ENCODE measurements at places on chromosomes 4 and X.

DNA sequence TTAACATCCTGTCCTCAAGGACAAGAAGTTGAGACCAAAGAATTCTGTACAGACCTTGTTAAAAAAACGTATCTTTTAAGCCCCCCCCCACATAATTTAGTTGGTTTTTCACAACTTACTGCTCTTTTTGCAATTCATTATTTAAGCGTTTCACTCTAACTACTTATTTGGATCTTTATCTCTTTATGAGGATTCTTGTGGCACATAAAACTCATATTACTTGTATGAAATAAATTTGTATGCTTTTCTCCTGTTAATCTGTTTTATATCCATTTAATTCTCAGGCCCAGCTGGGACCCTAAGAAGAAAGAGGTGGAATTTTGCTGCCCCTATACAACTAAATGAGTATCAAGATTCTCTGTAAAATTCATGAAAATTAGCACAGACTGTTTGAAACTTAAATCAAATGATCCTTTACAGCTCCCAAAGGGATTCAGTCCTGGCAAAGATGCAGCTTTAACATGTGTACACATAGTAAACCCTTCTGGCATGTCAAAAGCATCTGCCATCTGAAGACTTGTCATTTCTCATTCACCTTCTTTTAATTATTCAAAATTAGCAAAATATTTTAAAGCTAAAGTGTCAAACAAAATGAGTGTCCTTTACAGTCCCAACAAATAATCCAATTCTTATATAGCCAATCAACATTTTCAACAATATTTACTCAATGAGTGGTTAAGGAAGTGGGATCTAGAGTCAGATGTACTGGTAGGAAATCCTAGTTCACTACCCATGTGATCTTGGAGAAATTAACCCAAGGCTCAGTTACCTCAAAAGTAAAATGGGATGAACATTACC is 17.7 kb downstream of the ARAP2 start:
- no peak for DNase-seq

- peak; percentile 3 for DNase-seq
Observed at GRCh38 chr4:119939071-119939995, 127.3 kb downstream of the MAD2L1 start.

DNA sequence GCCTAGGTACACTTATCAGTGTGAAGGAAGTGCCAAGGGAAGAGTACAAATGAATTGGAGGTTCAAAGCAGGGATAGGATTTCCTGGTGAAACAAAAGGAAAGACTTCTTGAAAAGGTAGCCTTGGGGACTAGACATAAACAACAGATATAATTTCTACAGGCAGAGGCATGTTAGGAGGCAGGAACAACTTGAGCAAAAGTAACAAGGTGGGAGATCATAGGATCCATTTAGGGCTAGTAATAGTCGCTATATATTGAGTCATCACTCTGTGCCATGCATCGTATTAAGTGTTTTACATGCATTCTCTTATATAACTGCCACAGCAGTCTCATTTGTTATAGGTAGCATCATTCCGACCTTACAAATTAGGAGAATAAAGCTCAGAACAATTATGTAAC is 98.3 kb upstream of the EOLA2 start:
- no peak for DNase-seq

DNA sequence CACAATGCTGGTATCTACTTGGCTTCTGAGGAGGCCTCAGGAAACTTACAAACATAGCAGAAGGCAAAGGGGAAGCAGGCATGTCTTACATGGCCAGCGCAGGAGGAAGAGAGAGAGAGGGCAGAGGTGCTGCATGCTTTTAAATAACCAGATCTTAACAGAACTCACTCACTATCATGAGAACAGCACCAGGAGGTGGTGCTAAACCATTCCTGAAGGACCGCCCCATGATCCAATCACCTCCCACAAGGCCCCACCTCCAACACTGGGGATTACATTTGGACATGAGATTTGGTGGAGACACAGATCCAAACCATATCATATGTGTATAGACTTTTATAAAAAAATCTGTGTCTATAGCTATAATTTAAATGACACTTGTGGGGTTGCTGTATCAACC is 48.6 kb upstream of the ERVMER34-1 start:
- DNase-seq: no peak

DNA sequence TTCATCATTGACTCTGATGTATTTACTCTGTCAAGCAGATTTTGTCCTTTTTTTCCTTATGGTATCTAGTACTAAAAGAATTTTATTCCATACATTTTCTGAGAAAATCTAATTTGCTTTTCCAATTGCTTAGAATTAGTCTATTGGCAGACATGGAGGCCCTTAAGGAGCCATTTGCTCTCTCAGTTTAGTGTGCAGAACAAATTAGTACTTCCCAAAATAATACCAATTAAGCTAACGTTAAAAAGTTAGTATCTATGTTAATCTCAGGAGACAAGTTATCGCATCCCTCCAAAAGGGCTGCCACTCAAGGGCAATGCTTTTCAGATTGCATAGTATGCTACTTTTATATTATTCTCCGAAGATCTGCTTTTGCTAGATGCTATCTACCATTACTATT is 47.7 kb downstream of the PDHA2 start:
- no peak for DNase-seq

GRCh38 chr4:1578251-1578773 is 105.8 kb downstream of the FAM53A start:
- no peak for DNase-seq

- DNase-seq: no peak
Observed at GRCh38 chr4:187937557-187937956, 58.0 kb upstream of the ZFP42 start.

DNA sequence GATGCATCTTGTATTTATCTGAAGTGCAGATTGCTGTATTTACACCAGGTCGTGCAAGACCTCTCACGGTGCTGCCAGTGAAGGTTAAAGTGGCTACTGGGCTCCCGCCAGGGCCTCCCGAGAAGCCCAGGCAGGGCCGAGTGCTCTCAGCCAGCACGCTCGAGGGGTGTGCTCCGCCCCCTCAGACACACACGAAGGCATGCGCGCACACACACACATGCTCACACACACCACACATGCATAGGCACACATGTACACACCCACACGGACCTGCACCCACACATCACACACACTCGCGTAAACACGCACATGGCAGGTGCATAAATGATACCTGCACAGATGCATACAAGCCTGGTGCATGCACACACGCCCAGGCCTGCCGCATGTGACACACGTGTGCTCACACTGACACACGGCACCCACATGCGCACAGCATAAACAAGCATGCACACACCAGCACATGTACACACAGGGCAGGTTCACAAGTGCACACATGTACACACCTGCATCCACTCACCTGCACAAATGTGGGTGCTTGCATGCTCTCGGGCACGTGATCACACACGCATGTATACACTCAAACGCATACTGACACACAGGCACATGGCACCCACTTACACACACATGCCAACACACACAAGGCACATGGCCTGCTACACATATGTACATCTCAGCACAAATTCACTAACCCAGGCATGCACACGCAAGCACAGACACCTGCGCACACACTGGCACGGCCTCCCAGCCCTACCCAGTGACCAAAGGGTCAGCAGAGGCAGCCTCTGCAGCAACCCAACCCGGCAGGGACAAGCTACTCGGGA is 71.6 kb downstream of the FAM53A start:
- no peak for DNase-seq

- DNase-seq: no peak
Observed at GRCh38 chr4:29571322-29571721, 1148.8 kb upstream of the PCDH7 start.

GRCh38 chr4:74996996-74997395 is 64.1 kb downstream of the PARM1 start:
- no peak for DNase-seq

DNA sequence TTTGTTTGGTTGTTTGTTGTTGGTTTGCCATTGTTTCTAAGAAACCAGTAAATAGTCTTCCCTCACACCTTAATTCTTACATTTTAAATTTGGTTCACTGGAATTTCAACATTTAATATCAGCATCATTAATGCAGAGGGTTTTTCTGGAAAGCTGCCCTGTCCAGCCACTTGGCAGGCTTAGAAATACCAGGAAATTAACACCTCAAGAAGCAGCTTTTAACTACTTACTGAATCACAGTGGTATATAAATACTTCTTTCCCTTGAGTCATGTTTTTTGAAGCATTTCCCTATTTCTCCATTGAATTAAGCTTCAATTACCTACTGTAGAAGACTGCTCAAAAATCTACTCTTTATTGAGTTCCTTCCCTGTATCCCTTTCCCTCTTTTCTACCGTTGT is 1221.1 kb upstream of the ADGRL3 start:
- DNase-seq: no peak

- DNase-seq: no peak
Observed at GRCh38 chr4:52750819-52751486, at the start of gene ERVMER34-1. Gene ERVMER34-1 (minus strand): TSS chr4:52751425. CDS start chr4:52745520, 5,905 bp downstream.

GRCh38 chr4:120561648-120562047 is 360.9 kb downstream of the PRDM5 start:
- no peak for DNase-seq

- no peak for DNase-seq
Observed at GRCh38 chrX:85922821-85923220, 124.5 kb downstream of the CHM start.

DNA sequence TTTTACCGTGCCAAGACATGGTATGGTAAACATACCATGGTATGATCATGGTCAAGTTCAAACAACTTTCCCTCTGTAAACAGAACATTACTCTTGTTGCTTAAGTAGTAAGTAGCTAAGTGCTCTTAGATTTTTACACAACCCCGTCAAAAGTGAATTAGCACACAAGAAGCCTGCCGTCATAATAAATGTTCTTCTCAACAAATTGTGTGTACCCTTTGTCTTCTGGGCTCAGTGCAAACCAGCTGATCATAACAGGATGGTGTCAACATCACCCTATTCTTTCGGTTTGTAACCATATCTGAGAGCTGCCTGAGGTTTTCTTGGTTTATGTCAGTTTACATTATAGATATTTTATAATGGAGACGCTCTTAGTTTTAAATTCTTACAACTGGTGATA is 28.8 kb downstream of the MSL3 start:
- no peak for DNase-seq

- DNase-seq: no peak
Observed at GRCh38 chrX:76862509-76862908, 435.0 kb downstream of the MAGEE1 start.

GRCh38 chr4:153206534-153206933 is 2.3 kb downstream of the TRIM2 start:
- DNase-seq: no peak

- DNase-seq: no peak
Observed at GRCh38 chrX:71454222-71454621, 78.7 kb upstream of the OGT start.

DNA sequence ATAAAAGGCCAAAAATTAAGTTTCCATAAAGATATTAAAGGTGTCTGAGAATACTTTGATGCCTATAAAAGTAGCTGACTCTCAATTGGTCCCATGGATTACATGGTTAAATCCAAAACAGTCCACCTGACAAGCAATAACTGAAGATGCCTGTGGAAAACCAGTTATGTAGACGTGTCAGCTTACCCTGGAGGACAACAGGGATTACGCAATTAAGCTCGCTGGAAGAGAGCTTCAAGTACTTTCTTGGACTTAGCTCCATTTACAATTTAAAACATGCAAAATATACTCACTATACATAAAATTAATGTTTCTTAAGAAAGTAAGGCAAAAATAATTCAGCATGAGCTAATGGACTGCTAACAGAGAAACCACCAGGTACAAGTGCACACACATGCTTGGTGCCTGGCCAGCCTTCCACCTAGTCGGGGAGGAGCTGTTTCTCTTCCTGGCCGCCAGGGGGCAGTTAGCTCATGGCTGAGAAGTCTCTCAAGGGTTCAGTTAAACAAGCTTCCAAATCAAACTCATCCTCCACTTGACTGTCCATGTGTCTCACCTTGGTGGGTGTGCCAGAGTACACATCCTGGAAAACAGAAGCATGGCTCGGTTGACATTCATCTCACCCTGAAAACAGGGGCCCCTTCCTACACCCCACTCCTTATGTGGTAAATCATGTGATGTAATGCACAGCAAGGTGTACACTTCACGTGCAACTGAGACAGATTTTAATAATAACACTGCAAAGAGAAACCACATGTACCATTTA is 9.2 kb upstream of the FAM53A start:
- DNase-seq: peak; percentile 67

DNA sequence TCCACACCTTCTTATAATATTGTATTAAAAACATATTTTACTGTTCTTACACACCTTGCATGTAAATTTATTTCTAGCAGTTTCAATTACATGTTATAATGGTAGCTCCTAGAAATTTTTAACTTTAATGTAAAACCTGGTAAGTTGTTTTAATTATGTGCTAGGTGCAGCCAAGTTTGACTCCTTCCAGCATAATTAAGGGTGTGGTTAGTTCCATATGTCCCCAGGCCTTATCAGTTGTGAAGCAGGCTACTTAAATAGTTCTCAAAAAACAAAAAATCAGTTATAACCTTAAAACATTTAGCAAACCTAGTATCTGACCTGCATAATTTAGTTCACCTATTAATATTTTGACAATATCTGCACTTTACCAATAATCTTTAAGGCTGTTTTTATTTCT is 26.9 kb upstream of the PASD1 start:
- no peak for DNase-seq

DNA sequence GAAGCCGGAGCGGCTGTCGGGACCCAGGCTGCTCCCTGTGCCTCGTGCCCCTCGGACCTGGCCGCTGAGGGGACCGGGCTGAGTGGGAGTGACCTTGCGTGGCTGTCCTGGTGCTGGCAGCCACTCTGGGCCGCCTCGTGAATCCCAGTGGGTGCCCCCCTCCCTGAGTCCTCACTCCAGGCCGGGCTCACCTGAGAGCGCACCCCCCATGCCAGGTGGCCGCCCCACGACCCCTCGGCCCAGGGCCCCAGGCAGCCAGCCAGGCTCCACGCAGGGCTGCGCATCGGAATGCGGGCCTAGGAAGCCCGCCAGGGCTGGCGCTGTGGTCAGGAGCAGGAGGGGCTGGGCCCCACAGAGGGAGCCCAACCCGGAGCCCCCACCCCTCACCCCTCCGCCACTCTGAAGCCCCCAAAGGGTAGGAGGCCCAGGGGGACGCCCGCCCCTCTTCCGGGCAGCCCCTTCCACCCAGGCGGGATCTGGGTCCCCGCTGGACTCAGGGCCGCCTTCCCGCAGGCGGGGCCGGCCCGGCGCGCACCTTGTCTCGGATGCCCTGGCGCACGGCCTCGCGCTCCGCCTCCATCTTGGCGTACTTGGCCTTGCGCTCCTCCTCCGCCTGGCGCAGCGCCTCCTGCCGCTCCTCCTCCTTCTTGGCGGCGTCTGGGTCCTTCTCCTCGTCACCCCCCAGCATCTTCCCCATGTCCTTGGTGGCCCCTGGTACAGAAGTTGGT is 33.9 kb downstream of the CPLX1 start:
- DNase-seq: no peak

DNA sequence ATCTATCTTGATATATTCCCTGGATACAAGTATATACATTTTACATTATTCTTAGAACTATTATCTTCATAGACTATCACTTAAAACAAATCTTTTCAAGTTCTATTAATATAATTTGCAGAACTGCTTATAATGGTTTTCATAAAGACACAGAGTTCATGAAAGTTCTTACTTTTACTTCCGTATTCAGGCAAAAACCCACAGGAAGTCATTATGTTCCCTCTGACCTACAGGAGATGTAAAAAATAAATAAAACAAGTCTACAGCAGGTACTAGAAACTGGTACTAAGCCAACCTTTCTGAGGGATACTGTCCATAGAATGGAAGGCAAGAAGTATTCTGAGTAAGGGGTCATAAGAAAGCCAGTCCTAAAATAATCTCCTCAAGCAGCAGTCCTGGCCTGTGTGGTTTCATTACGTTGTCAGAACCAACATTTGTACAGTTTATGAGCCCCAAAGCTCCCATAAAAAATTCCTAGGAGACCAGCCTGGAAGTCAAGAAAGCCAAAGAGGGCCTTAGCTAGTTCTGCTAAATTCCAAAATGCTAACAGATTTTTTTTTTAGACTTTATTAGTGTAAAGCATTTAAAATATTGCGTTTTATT is 68.6 kb downstream of the CAMK2D start:
- DNase-seq: no peak
